ENCODE measurements at places on chromosomes 6 and 20.

DNA sequence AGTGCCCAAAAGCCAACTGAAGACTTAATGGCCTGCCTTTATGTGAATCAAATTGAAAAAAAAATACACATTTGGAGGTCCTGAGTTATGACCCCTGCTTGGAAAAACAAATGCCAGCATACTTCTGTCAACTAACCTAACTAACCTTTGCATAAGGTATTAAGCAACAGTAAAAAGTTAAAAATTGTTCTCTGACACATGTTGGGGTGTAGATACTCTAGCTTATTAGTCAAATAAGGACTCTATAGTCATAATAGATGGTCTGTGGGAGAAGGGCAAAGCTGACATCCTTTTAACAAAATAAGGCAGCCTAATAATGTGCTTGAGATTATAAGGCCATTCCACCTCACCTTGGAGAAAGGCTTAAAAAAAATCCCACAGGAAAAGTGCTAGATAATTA is 140.5 kb downstream of the HIVEP2 start:
- DNase-seq, result no peak

DNA sequence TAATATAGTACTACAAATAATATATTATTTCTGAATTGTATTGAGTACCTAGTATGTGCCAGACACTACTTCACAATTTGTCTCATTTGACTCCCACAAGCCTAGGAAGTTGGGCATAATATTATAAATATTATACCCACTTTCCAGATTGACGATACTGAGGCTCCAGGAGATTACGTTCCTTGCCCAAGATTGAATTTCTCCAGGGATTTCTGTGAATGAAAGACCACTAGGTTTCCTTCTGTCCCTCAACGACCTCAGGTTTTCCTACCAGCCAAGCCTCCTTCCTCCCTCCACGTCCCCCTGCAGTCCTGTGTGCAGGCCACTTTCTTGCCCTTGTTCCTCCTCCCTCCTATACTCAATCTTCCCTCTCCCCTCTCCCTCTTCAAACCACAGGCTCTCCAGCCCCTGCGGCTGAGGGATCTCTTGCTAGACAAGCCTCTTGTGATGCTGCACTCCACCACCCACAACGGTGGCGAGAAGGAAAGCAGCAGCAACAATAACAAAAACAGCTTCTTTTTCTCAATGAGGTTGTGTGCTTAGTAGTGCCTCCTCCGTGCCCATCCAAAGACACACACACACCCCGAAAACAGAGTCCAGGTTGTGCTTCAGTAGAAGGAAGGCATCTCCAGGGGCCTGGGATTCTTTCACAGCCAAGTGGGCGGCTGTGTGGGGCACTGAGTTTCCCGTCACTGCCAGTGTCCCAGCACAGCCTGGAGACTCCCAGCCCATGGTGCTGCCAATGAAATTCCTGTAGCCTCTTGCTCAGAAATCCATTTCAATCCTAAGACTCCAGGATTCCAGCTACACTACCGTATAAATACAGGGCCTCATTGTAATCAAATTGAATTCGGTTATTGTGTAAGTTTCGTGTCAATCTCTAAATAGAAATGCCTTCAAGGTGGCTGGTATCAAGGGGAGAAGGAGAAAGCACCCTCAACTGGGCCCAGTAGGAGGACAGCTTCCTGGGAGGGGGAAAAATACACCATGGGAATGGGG is 94.4 kb downstream of the NCR2 start:
- no peak for DNase-seq

- no peak for DNase-seq
Observed at GRCh38 chr6:52108128-52108527, 20.7 kb upstream of the PKHD1 start.

DNA sequence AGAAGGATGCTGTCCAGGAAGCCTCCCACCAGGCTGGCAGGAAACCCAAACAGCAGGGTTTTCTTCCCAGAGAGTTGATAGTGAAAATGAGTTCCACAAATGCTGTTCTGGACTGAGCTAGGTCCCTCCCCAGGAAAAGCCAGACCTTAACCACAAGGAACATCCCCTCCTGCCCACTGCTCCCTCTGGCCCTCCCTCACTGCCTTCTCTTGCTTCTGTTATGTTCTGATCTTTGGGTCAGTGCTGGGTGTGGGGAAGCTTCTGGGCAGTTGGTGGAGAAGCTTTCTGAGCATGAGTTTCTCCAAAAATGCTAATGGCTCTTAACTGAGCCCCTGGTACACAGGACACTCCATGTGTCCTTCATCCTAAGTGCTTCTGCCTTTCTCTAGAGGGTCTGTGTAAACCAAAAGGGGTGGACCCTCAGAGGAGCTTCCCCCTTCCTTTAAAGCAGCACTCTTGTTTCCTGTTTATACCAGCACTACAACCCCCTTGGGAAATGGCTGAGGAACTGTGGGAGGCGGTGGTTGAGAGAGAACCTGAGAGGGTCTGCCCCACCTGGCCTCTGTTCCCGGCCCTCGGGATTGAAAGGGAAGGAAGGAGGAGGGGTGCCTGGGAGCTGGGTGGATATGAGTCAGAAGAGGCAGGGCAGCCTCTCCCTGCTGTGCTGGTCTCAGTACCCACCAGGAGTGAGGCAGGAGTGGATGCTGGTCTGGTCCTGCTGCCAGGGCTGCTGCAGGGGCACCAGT is 42.0 kb downstream of the CDS2 start:
- no peak for DNase-seq

GRCh38 chr6:32637219-32637880 is at the start of gene HLA-DQA1:
Gene HLA-DQA1 (plus strand): TSS chr6:32637406. CDS start chr6:32637459, 53 bp downstream.
- no peak for DNase-seq

GRCh38 chr20:57163041-57163440 is 103.4 kb downstream of the BMP7 start:
- DNase-seq, result no peak

GRCh38 chr6:20038410-20039204 is 173.7 kb downstream of the MBOAT1 start:
- DNase-seq, result peak; percentile 7

GRCh38 chr20:52539891-52540290 is 348.3 kb upstream of the ZFP64 start:
- no peak for DNase-seq

- no peak for DNase-seq
Observed at GRCh38 chr6:144741659-144742058, 456.5 kb downstream of the UTRN start.

GRCh38 chr6:85672050-85672449 is 29.4 kb upstream of the SYNCRIP start:
- no peak for DNase-seq

DNA sequence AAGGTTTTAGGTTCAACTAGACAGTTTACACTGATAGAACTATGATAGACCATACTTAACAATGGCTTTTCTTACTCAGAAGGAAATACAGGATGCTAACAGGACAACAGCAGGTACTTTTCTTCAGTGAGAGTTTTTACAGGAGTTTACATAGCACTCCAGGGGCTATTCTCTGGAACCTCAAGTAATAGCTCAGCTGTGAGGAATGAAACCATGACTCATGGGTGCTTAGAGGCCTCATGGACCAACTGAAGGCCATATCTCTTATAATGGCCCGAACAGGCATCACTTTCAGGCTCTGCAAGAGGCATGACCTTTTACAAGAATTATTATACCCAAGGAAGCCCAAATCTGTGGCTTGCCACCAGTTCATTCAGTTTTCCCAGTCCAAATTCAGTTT is 31.8 kb downstream of the TREML1 start:
- DNase-seq, result peak; percentile 25

DNA sequence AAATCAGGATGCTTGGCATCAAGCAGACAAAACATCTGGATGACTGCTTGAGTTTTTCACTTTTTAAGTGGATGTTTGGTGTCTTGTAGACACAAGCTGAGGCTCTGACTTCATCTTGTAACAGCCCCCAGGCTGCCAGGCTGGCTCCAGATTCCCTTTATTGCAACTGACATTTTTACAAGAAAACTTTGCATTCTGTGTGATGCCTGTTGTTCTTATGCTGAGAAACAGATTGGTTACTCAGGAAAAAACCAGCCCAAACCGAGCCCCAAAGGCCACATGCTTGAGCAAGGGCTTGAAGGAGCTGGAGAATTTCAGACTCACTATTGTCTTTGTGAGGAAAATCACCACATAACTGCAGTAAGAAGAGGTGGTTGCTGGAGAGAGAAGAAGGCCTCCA is 98.4 kb upstream of the PREP start:
- no peak for DNase-seq

DNA sequence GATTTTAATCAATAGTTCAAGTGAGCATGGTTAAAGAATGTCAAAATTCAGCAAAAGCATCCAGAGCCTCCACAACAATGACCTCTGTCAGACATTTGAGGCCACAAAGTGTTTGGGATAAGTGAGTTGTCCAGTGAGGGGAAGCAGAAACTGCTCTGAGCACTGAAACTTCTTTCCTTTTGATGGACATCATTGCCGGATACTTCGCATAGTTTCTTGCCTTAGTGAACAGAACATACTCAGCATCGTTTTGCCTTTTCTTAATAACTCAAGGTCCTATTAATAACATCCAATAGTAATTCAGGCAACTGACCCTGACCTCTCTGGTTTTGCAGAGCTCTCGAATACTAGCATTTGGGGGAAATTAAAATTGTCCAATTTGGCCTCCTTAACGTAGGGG is 78.6 kb downstream of the EDN3 start:
- no peak for DNase-seq

- no peak for DNase-seq
Observed at GRCh38 chr6:31470801-31471200, 27.1 kb upstream of the MICB start.

GRCh38 chr6:105726902-105727655 is 324.2 kb upstream of the PREP start:
- no peak for DNase-seq

- no peak for DNase-seq
Observed at GRCh38 chr6:155486721-155487294, 31.2 kb upstream of the NOX3 start.

- peak; percentile 12 for DNase-seq
Observed at GRCh38 chr20:52190437-52191131, 995 bp downstream of the ZFP64 start.

DNA sequence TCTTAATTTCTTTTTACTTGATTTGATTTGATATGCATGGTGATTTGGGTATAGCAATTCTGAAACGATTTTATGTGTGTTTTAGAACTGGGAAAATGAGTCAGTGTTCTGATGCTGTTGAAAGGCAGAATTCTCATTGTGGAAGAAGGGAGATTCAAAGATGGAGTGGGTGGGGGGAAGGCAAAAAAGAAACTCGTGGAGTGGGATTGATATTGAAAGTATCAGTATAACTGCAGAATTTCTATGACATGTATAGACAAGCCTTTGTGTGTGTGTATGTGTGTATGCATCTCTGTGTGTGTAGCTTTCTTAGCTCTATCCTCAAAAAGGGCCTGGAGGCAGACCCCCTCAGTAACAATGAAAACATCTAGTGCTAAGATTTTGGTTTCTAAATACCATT is 184.3 kb upstream of the OLIG3 start:
- DNase-seq, result no peak

DNA sequence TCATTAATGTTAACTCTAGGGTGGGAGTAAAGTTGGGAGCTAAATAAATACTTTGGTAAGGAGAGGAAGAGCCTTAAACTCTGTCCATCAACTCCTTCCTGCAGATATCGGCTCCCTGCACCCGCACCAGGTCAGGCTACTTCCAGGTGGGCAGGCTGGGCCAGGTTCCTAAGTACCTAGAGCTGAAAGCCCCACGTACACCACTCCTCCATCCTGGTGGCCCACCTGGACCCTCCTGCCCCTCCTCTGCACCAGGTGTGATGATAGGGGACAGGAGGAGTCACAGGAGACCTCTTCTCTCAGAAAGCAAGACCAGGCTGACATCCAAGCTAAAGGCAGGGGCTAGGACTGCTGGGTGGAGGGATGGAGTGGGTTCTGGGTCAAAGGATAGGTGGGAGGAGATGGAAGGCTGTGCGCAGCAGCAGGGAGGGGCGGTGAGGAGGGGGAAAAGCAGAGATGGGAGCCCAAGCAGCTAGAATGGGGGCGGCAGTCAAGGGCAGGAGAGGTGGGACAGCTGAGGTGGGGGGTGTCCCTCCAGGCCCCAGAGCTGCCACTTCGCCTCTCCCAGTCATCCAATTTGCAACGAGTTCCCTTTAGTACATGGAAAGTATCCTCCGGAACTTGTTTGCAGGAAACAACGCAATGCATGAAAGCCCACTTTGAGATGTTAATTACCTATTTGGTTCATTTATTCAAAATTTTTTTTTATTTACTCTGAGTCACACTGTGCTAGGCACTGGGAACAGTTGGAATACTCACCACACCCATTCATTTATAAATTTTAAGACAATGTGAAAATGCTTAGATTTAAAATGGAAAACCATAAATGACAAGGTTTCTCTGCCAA is 15.2 kb upstream of the TOX2 start:
- no peak for DNase-seq

DNA sequence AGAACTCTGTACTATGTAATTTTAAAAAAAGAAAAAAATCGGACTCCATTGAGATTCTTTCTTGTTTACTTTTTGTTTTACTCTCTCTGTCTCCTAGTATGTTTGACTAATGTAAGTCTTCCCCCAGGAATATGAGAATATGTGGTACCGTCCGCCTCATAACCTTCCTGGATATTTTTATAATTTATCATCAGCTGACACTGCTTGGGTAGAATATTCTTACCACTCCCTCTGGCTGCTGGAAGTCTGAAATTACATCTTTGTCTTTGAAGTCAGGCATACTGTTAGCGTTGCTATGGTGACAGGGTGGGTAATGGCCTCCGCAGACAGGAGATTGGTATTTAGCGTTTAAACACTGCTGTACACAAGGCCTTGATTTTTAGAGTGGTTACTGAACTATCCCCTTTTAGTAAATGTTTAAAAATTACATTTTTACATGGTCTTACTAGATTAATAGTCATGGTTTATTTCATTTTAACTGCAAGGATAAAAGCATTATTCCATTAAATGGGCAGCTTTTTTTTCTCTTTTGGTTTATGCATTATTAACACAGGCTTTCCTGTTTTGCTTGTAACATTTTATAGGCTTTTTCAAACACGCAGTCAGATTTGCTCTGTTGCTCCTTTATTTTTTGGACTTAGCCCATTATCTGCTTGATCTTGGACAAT is 176.4 kb downstream of the ARID1B start:
- DNase-seq, result peak; percentile 98

DNA sequence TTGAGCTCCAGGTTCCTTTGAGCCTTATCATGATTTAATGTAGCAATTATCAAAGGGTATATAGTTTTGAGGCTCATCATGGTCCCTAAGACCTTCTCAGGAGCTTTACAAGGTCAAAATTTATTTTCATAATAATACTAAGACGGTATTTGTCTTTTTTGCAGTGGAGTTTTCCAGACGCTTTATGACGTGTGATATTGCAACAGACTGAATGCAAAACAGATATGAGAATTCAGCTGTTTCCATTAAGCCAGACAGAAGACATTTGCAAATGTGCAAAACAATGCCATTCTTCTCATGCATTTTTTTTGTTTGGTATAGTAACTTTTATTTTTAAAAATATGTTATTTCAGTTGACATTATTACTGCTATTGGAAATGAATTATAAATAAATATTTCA is 24.7 kb upstream of the CNKSR3 start:
- no peak for DNase-seq

GRCh38 chr20:31641391-31641790 is 3.7 kb downstream of the COX4I2 start:
- no peak for DNase-seq
